Stimulated activated memory B cell treated with anti-CD40 and anti-IgM and Interleukin-4, amounts not matched to agents 10 μg/mL and 1 μg/mL and 100 μg/mL, for 72 hours (primary cell): ENCODE measurements at places on chromosomes 1 and 21.
A peak's percentile ranks its signal among the peaks of the same experiment; 100 is the strongest.

DNA sequence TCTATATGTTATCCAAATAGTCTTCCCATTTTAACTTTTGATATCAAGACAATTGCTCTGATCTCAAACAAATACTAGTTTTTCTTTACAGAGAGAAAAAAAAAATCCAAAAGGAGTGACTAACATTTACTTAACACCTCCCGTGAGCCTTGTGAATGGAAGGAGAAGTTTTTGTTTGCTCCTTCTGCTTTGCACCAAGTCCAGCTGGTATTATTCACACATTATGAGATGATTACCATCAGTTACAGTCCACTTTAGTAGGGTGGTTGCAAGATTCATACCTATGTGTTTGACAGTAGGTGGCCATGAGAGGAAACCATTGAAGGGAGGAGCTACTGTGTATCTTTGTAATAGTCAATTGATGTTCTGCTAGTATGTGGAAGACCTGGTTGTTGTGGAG lies 443.4 kb upstream of the ZP4 start:
- no peaks in the 10 kb centered on the region for H3K27me3 ChIP-seq
- no peak overlapping the region for H3K27ac ChIP-seq
- ATAC-seq, result no peak
- H3K4me1 ChIP-seq, result no peaks in the 10 kb centered on the region
- H3K36me3 ChIP-seq, result no peaks in the 10 kb centered on the region

DNA sequence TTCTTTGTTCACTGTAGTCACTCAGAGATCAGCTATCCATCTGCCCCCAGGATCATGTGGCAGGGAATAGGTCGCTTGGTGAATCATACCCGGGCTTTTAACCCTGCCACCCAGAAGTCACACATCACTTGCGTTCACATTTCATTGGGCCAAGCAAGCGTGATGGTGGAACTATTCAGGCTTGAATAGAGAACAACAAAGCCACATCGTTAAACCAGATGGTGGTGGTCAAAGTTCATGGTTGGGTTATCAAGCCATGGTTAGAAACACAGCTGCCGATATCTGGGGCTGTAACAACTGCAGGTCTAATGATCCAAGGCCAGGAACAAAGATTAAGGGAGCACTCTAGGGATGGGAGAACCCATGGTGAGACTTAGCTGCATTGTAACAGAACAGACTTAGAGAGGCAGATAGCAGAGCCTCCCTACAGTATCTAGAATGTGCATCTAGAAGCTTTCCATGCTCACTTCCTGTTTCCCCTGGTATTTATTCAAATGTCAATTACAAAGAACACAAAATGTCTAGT lies 40.0 kb upstream of the PTPRC start:
- H3K4me3 ChIP-seq, result peak overlapping the region; percentile 80
- no peaks in the 10 kb centered on the region for H3K27me3 ChIP-seq
- peak; percentile 96 for ATAC-seq
- peaks cover 39% of the 10 kb centered on the region for H3K36me3 ChIP-seq
- H3K27ac ChIP-seq, result peak overlapping the region; percentile 98
- peaks cover 73% of the 10 kb centered on the region for H3K4me1 ChIP-seq

- no peaks in the 10 kb centered on the region for H3K36me3 ChIP-seq
- no peak for ATAC-seq
- H3K4me1 ChIP-seq, result no peaks in the 10 kb centered on the region
- H3K27ac ChIP-seq, result no peak overlapping the region
- no peaks in the 10 kb centered on the region for H3K27me3 ChIP-seq
Measured at GRCh38 chr1:99246152-99246551, 18.1 kb upstream of the PLPPR4 start.

DNA sequence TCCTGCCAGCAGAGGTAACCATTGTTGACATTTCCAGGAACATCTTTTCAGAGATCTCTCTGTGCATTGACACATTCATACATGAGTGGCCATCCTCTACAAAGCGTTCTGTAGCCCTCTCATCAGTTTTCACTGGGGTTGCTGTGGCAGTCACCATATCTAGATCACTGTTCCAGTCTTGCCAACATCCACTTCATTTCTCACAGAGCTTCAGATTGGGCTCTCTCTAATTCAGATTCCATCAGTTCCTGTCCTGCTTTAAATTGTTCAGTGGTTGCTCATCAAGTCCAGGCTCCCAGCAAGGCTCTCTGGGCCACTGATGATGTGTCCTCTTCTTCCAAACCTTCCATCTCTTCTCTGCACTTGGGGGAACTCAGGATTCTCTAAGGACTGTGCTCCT lies 173.7 kb downstream of the KCNJ6 start:
- no peak overlapping the region for H3K27ac ChIP-seq
- no peak for ATAC-seq
- no peak overlapping the region for H3K4me3 ChIP-seq
- H3K4me1 ChIP-seq, result no peaks in the 10 kb centered on the region
- H3K36me3 ChIP-seq, result no peaks in the 10 kb centered on the region

DNA sequence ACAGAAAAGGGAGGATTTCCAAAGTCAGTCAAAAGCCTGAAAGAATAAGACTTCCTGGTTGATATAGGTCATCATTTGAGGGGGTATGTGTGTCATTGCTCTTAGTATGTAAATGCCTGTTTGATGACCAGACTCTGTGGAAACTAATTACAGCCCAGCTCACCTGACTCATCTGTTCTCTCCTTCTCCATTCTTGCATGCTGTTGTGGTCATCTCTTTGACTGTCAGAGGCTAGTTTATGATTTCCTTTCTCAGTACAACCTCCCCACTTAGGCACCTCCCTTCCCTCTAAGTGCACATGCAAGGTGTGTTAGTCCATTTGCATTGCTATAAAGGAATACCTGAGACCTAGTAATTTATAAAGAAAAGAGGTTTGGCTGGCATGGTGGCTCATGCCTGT lies 2.4 kb upstream of the C1orf116 start:
- H3K4me3 ChIP-seq, result no peak overlapping the region
- H3K27ac ChIP-seq, result no peak overlapping the region
- no peaks in the 10 kb centered on the region for H3K36me3 ChIP-seq
- H3K4me1 ChIP-seq, result no peaks in the 10 kb centered on the region
- H3K27me3 ChIP-seq, result peaks cover 45% of the 10 kb centered on the region
- ATAC-seq, result no peak

GRCh38 chr1:203178821-203179666 lies 3.4 kb upstream of the MYBPH start:
- peaks cover 13% of the 10 kb centered on the region for H3K4me1 ChIP-seq
- H3K27me3 ChIP-seq, result peaks cover 57% of the 10 kb centered on the region
- H3K27ac ChIP-seq, result no peak overlapping the region
- no peaks in the 10 kb centered on the region for H3K36me3 ChIP-seq
- no peak for ATAC-seq

- no peaks in the 10 kb centered on the region for H3K27me3 ChIP-seq
- H3K4me3 ChIP-seq, result no peak overlapping the region
- no peaks in the 10 kb centered on the region for H3K36me3 ChIP-seq
- no peak for ATAC-seq
Measured at GRCh38 chr1:170730438-170730837, 66.5 kb downstream of the PRRX1 start.

DNA sequence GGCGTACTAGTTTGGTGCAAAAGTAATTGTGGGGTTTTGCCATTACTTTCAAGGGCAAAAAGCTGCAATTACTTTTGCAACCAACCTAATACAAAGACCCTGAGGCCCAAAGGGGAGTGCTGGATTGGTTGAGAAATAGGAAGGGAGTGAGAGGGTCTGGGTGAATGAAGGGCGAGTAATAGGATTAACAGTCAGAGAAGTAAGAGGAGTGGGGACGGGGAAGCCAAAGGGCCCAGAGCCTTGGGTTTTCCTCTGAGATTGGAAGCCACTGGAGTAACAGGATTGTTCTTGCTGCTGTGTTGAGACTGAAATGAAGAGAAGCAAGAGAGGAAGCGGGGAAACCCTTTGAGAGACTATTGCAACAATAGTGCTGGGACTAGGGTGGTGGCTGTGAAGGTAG lies 19.0 kb upstream of the PRELP start:
- no peaks in the 10 kb centered on the region for H3K36me3 ChIP-seq
- no peak overlapping the region for H3K4me3 ChIP-seq
- peaks cover 32% of the 10 kb centered on the region for H3K4me1 ChIP-seq
- H3K27ac ChIP-seq, result no peak overlapping the region
- H3K27me3 ChIP-seq, result peaks cover 74% of the 10 kb centered on the region

DNA sequence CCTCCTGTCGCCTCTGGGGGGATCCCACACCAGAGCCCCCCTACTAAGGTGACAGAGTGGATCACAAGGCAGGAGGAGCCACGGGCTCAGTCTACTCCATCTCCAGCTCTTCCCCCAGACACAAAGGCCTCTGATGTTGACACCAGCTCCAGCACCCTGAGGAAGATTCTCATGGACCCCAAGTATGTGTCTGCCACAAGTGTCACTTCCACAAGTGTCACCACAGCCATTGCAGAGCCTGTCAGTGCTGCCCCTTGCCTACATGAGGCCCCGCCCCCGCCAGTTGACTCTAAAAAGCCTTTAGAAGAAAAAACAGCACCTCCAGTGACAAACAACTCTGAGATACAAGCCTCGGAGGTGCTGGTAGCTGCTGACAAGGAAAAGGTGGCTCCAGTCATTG lies 42.2 kb downstream of the ZBTB17 start:
- peaks cover 87% of the 10 kb centered on the region for H3K36me3 ChIP-seq
- H3K27ac ChIP-seq, result peak overlapping the region; percentile 57
- no peaks in the 10 kb centered on the region for H3K27me3 ChIP-seq
- peaks cover 12% of the 10 kb centered on the region for H3K4me1 ChIP-seq
- ATAC-seq, result no peak
- no peak overlapping the region for H3K4me3 ChIP-seq

GRCh38 chr1:206131037-206131436 lies 13.8 kb upstream of the AVPR1B start:
- H3K4me1 ChIP-seq, result peaks cover 13% of the 10 kb centered on the region
- ATAC-seq, result no peak
- H3K4me3 ChIP-seq, result no peak overlapping the region
- peaks cover 29% of the 10 kb centered on the region for H3K27me3 ChIP-seq
- H3K27ac ChIP-seq, result no peak overlapping the region

- no peak overlapping the region for H3K4me3 ChIP-seq
- no peak for ATAC-seq
- peaks cover 4% of the 10 kb centered on the region for H3K4me1 ChIP-seq
- H3K27me3 ChIP-seq, result no peaks in the 10 kb centered on the region
- H3K36me3 ChIP-seq, result peaks cover 48% of the 10 kb centered on the region
- no peak overlapping the region for H3K27ac ChIP-seq
Measured at GRCh38 chr1:185139246-185139645, 17.5 kb downstream of the TRMT1L start.

DNA sequence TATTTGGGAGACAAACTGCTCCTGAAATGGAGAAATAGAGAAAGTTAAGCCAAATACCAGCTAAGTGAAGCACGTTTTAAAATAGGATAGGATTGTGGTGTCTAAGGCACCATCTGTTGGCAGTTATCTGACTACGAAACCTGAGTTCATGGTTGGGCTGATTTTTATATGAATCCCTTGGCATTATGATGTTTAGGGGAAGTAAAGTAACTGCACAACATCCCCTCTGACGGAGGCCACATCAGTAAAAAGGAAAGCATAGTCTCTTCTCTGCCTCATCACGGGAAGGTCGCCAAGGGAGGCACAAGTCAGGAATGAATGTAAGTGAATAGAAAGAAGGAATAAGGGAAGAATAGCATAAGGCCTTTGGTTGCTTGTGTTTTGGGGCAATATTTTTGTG lies 128.0 kb downstream of the PRRX1 start:
- no peaks in the 10 kb centered on the region for H3K27me3 ChIP-seq
- ATAC-seq, result no peak
- no peaks in the 10 kb centered on the region for H3K4me1 ChIP-seq
- no peaks in the 10 kb centered on the region for H3K36me3 ChIP-seq
- no peak overlapping the region for H3K4me3 ChIP-seq

- ATAC-seq, result no peak
- peak overlapping the region; percentile 100 for H3K4me3 ChIP-seq
- peaks cover 15% of the 10 kb centered on the region for H3K36me3 ChIP-seq
- peaks cover 34% of the 10 kb centered on the region for H3K4me1 ChIP-seq
Measured at GRCh38 chr21:39350094-39351005, 1.5 kb upstream of the HMGN1 start.

DNA sequence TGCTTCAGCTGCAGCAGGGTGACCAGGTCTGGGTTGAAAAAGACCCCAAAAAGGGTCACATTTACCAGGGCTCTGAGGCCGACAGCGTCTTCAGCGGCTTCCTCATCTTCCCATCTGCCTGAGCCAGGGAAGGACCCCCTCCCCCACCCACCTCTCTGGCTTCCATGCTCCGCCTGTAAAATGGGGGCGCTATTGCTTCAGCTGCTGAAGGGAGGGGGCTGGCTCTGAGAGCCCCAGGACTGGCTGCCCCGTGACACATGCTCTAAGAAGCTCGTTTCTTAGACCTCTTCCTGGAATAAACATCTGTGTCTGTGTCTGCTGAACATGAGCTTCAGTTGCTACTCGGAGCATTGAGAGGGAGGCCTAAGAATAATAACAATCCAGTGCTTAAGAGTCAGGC lies 2.9 kb downstream of the C1QA start:
- no peaks in the 10 kb centered on the region for H3K4me1 ChIP-seq
- H3K36me3 ChIP-seq, result no peaks in the 10 kb centered on the region
- H3K27ac ChIP-seq, result no peak overlapping the region
- no peak for ATAC-seq
- peaks cover 63% of the 10 kb centered on the region for H3K27me3 ChIP-seq

DNA sequence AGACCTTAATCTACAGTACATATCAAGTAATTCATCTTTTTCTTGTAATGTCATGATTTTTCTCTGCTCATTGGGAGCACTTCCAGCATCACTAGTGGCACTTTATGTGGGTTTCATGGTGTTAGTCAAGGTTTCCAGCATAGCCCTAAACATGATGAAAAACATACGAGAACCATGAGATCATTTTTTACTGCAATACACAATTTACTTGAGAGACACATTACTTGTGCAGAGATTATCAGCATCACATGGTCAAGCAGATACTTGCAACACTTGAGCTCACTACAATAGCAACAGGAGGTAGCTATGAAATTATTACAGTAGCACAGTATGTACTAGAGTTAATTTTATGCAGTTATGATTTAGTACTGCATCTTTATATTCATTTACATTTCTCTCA lies 36.4 kb downstream of the ITGB3BP start:
- no peaks in the 10 kb centered on the region for H3K4me1 ChIP-seq
- no peak overlapping the region for H3K4me3 ChIP-seq
- peaks cover 28% of the 10 kb centered on the region for H3K36me3 ChIP-seq
- H3K27ac ChIP-seq, result no peak overlapping the region
- ATAC-seq, result no peak

DNA sequence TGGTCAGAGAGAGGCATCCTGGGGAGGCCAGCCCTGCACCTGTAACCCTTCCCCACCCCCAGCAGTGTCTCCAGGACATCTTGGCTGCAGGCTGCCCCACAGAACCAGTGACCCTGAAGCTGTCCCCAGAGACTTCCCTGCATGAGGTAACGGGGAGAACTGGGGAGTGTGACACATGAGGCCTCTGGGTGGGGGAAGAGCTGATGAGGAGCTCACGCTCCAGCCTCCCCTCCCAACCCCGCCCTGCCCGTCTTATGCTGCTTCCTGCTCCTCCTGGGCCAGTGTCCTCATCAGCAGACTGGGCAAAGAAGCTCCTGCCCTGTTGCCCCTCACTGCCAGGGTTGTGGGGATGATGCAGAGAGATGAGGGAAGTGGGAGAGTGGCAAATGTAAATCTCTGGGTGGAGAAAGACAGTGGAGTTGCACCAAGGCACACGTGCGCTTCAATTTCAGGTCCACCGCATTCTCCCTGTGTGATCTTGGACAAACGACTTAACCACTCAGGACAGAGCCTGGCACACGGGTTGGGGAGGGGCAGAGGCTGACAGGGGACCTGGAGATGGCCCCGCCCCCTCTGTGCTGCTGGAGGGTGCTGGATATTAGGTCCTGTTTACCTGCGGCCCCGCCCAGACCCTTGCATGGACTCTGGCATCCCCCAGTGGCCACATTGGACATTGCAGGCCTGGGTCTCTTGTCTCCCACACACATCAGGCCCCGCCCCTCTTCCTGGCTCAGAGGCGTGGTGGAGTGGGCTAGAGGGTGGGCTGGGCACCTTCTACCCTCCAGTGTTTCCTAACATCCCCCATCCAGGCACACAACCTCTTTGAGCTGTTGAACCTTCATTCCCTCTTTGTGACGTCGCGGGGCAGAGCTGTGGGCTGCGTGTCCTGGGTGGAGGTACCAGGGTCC lies 12.3 kb downstream of the CLCNKB start:
- peaks cover 13% of the 10 kb centered on the region for H3K36me3 ChIP-seq
- peak; percentile 84 for ATAC-seq
- no peak overlapping the region for H3K4me3 ChIP-seq
- H3K27ac ChIP-seq, result no peak overlapping the region
